ENCODE measurements at places on chromosomes 2 and 18.

GRCh38 chr2:20986024-20986939, 57.6 kb downstream of the APOB start:
- DNase-seq, result no peak

- no peak for DNase-seq
Observed at GRCh38 chr18:79521416-79522205, 125.9 kb downstream of the NFATC1 start.

DNA sequence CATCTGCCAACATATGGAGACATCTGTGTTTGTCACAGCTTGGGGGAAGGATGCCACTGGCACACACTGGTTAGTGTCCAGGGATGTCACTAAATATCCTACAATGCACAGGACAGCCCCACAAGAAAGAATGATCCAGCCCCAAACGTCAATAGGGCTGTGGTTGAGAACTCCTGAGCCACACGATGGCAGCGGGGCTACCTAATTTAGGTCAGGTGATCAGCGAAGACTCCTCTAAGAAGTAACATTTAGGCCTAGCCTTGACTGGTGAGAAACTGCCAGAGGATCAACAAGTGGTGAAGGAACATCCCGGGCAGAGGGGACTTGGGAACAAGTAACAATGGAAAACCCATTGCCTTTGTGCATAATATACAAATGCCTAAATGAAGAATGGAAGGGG, 5.0 kb upstream of the TGIF1 start:
- DNase-seq, result no peak

DNA sequence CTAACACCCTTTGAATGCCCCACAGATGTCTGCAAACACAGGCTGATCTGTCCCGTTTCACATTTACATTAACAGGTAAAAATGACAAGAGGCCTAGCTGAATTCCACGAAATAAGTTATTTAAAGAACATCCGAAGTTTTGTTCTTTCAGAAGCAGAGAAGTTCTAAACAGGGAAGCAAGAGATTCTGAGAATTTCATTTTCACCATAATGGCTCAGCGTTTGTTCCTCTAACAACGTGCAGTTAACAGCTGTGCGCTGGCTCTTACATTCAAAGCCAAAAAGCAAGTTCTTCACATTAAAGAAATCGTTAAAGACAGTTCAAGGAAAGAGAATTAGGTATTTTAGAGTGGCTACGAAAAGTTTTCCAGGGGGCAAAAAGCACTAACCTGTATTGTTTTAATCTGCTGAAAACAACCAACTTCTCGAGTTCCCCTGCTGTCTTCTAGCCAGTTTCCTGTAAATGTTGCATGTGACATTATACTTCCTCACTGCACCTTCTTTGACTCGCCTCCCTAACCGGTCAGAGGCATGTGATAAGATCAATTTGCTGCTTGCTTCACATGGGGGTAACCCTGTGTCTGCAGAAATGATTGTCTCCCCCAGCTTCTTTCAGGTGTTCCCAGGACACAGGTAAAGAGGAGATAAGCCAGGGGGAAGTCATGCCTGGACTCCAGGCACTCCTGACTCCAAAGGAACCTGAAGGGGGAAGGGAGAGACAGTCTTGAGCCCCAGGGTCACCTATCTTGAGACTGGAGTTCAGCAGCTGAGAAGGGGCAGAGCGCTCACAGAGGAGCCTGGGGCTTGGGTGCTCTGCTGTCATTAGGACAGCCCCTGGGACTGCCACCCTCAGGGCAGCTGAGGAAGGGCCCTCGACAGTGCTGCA, 36.8 kb upstream of the WIPF1 start:
- DNase-seq, result no peak

DNA sequence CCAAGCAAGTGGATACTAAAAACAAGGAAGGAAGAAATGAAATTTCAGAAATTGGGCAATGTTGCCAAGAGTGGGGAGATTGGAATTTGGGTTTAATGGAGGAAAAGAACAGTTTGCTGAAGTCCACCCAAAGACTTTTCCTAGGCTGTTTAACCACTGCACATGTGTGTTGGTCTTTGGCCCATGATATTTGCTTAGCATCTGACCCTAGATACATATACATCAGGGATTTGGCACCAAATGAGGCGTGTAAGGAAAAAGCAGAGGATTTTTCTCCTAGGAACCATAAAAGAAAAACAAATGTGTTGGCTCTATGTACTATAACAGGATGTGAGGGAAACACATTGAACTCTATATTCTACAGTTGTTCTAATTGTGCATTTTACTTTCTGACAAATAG, 80.7 kb upstream of the CD28 start:
- DNase-seq, result no peak
